ENCODE measurements at places on chromosomes 13 and 19.
A peak's percentile ranks its signal among the peaks of the same experiment; 100 is the strongest.

DNA sequence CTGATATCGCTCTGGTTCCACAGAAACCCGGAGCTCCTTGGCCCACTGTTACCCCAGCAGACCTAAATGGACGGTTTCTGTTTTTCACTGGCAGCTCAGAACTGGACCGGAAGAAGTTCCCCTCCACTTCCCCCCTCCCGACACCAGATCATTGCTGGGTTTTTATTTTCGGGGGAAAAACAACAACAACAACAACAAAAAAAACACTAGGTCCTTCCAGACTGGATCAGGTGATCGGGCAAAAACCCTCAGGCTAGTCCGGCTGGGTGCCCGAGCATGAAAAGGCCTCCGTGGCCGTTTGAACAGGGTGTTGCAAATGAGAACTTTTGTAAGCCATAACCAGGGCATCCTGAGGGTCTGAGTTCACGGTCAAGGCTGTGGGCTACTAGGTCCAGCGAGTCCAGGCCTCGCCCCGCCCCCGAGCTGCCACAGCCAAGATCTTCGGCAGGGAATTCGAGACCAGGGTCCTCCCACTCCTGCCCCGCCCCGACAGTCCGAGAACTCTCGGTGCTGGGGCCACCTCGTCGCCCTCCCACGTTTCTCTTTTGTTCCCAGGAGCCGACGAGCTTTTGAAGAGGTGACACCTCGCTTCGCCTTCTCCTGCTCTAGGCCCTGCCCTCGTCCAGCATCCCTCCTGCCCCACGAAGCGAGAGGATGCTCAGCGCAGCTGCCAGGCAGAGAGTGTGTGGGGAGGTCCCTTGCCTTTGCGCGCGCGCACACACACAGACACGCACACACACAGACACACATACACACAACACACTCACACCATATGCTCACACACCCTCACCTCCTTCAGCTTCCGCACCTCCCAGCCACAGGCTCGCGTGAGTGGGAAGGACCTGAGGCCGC, 8.8 kb downstream of the ZIC2 start:
- no peak for DNase-seq

DNA sequence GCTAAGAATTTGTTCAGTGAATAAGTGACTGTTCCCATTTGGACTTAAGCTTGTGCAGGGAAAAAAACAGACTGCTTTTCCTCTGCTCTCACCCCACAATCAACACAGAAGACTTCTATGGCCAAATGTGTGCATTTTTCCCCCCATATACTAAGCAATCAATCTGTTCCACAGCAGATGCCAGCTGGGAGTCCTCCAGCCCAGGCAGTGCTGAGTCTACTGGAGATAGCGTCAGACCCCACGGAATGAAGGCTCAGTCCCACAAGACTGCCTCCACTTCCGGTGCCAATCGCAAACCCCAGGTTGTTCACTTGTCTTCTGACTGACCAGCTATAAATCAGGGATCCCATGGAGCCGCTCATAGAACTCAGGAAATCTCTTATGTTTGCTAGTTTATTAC, 69.5 kb upstream of the ANKRD10 start:
- no peak for DNase-seq

DNA sequence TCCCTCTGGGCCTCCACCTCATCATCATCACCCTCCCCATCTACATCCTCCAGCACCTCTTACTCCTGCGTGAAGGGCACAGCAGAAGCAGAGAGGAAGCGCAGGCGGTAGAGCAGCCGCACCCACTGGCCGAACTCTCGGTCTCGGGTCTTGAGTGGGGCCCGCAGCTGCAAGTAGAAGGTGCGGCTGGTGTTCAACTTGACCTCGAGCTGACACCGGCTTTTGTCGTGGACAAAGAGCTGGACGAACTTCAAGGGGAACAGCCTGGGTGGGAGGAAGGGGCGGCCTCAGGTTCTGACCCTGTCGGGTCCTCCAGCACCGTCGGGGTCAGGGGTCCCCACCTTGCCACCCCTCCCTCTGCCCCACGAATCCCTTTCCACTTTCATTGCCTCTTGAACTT, 8.7 kb upstream of the EMC10 start:
- no peak for DNase-seq

GRCh38 chr13:41465241-41465847, 8.0 kb downstream of the RGCC start:
- DNase-seq, result peak; percentile 63

DNA sequence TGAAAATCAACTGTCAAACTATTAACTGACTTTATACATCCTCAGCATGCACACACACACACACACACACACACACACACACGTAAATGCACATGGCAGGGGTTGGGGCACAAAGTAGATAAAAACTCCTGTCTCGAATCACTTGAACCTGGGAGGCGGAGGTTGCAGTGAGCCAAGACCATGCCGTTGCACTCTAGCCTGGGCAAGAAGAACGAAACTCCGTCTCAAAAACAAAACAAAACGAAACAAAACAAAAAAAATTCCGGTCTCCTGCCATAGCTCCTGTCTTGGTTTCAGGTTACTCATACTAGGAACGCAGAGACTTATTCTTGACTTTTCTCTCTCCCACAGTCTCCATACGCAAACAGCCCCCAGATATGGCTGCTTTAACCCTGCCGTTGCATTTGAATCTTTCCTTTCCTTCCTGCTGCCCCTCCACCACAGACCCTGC, 148.9 kb downstream of the SHISA2 start:
- no peak for DNase-seq

DNA sequence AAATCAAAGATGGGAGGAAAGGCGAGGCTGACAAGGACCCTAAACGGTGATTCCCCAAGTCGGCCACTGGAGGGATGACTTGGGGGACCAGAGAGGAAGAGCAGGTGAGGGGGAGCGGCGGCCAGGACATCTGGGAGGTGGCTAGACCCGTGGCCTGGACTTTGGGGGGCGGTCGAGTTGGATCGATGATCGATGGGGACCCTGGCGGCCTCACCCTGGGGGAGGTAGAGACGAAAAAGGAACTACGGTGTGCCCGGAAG, 7.7 kb upstream of the CIRBP start:
- DNase-seq, result no peak

DNA sequence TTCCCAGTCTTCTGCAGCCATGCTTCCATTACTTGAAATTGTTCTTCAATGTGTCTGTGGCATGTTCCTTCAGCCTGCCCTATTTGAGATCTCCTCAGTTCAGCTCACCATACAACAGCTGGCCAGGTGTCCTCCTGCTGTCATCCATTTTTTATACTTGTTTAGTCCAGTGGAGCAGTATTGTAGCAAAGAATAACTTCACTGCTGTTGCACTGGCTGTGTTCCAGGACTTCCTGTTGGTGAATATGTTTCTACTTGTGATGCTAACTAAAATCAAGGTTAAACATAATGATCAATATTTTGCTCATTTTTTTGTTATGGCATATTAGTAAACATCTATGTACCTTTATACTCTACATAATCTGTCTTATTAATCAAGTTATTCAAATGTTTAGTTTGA, 1394.1 kb downstream of the PCDH9 start:
- DNase-seq, result no peak

- DNase-seq, result no peak
Measured at GRCh38 chr13:91346850-91347201, 661 bp upstream of the MIR17HG start.

DNA sequence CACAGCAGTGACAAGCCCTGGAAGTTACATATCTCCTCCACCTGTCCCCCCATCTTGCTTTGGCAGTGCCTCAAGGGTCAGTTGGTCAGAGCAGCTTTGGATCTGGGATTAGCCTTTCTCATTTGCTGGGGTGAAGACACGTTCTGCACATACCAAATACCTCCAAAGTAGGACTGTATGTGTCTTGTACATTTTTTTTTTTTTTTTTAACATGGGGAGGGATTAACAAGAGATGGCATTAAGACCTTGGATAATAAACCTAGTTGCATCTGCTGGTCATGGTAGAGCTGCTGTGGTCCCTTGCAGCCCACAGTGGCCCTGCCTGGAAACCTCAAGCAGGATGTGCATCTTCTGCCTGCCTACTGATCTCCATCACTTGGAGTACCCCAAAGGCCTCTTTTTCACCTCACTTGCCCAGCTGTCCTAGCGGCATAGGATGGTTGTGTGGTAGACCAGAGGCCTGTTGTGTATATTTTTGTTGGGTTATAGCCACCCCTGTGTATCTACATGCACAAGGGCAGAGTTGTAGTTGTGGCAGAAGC, 2.5 kb downstream of the RPS19 start:
- DNase-seq, result no peak

DNA sequence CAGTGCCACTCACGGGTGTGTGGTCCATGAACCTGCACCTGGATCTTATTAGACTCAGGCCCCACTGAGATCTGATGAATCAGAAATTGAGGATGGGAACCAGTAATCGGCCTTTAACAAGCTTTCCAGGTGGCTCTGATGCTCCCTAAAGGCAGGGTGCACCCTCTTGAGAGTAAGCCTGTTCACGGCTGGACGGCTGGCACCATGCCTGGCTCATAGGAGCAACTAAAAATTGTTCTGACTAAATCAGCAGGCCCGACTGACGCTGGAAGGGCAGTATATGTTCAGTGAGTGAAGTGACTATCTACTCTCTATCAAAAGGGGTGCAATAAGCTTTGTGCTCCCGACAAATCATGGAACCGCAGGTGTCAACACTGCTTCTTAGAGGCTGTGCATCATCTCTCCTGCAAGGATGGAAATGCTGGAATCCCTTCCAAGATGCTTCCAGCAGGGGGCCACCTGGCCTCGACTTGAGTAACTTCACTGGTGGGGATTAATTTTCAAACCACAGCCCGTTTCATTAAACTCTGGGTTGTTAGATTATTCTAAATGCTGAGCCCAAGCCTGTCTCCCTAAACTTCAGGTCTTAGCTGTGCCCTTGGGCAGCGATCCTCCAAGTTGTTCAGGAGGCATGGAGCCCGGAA, 28.4 kb downstream of the TMTC4 start:
- DNase-seq, result no peak

DNA sequence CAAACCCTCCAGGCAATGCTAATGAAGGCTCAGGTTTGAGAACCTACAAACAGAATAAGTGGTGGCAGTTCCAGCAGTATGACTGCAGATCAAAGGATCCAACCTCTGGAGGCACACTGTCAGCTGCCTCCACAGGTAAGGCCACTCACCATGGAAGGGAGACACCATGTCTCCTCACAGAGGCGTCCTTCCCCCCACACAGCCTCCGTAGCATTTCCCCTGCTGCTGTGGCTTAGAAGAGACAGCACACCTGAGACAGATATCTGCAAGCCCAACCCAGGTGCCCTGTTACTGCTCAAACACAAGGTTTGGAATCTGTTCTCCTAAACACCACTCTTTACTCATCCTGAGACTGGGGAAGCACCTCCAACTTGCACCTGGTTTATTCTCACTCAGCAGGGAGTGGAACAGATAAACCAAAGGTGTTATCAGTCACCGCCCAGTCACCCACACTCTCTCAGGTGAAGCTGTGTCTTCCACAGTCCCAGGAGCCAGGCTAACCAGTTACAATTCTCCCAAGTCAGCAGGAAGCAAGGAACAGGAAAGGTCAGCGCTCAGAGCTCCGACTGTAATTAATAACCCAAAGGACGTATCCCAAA, 311.2 kb downstream of the FOXO1 start:
- DNase-seq, result peak; percentile 34

DNA sequence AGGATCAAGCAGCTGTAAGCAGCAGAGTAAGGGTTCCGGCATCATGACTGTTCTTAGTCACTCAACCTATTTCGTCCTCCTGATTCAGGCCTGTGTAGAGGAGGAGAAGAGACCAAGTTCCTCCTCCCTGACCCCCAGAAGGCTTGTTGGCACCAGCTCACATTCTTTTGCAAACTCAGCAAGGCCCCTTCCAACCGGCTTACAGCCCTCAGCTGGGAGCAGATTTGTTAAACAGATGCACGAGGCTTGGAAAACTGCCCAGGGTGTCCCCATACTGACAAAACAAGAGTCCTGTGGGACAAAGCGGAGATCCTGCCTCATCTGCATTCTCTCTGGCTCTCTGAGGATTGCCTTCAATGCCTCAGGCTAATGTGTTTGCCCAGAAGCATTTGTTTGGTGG, 113.2 kb upstream of the SOX21 start:
- DNase-seq, result peak; percentile 50

DNA sequence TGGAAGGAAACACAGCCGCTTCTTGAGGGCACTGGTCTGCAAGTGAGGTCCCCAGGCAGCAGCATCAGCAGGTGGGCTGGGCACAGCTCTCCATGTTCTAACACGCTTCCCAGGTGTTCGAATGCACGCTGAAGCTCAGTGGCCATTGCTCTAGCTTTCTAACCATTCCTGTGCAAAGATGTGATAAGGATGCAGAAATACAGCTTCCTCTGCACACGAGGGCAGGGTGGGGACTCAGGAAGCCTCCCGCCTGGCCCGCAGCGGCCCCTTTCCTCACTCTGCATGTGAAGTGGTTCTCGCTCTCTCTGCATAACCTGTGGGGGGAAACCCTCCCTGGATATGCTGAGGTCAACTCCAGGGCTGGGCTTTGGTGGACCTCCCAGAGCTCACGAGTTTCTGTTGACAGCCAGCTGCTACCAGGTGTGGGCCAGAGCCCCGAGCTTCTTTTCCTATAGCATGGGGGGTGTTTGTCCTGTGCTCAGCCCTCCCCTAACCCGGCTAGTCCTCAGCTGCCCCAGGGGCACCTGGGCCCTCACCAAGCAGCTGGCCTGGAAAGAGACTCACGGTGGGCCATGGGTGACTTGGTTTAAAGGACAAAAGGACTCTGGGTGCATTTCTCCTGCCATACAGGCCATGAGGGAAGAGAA, 168.2 kb downstream of the TEX29 start:
- DNase-seq, result no peak

DNA sequence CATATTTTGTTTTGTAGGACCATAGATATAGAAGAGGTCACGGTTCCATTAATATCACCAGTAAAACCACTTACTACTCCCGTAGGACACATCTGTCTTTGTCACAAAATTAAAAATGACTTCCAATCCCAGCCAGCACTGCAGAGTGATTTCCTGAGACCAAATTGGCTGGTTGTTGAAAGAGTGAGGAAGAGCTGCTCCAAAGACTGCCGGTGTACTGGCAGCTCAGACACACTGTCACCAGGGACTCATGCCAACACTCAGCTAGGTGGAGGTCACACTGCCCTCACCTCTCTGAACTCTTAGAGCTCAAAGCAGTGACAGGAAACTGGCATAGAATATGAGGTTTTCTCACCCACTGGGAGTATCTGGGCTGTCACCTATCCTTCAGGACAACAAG, 52.1 kb downstream of the FLT1 start:
- DNase-seq, result peak; percentile 36

DNA sequence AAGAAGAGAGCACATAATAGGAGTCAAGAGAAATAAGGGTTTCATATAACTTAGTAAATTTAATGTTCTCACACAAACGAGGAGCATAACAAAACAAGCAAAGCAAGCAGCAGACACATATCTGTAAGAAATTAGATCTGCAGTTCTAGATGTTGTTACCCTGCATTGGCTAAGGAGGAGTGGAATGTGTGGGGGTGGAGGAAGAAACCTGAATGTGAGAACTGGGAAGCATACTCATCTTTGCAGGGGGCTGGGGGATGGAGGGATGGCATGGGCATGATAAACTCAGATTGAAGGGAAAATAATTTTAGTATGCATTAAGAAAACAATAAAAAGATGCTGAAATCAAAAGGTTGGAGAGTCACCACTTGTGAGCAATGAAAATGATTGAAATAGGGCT, 255.0 kb downstream of the LIG4 start:
- no peak for DNase-seq

GRCh38 chr13:72552731-72553130, 174.7 kb downstream of the MZT1 start:
- no peak for DNase-seq

All from mucosa of gallbladder (tissue), 1 donor.